RCC 7860 (cell line): ENCODE measurements at places on chromosomes 3 and 15.

DNA sequence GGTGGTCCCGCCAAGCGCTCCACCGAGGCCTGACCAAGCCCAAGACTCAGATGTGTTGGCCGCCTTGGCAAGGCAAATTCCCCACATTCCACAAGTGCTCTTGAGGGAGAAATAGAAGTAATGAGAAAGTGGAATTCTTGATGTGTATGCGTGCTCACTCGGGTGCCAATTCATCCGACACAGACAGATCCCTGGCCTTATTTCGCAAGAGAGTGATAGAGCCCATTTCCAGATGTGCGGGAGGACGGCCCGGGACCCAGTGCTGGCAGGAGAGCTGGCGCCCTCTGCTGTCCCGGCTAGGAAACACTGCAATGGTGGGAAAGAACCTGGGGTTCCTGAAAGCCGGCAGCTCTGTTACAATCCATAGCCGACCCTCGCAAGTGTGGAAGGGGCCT lies 76.0 kb downstream of the HMG20A start:
- peak; percentile 35 for DNase-seq

GRCh38 chr3:187015903-187016638 lies 85.7 kb downstream of the ST6GAL1 start:
- DNase-seq = no peak

DNA sequence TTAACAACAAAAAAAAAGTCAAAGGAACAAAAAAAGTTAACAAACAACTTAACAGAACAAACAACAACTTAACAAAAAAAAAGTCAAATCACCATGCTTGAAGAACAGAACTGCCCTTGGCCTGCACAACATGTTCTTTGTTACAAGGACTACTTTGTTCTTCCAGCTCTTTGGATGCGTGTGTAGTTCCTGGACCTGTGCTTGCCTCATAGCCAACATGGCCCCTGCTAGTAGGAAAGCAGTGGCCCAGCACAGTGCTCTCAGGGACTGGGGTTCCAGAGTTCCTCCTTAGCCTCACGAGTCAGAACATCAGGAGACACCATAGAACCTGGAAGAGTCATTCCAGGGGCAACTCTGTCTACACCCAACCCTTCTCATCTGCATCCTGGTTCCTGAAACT lies 10.9 kb upstream of the STRIT1 start:
- DNase-seq = no peak

GRCh38 chr3:157586293-157586692 lies 83.1 kb upstream of the VEPH1 start:
- no peak for DNase-seq

DNA sequence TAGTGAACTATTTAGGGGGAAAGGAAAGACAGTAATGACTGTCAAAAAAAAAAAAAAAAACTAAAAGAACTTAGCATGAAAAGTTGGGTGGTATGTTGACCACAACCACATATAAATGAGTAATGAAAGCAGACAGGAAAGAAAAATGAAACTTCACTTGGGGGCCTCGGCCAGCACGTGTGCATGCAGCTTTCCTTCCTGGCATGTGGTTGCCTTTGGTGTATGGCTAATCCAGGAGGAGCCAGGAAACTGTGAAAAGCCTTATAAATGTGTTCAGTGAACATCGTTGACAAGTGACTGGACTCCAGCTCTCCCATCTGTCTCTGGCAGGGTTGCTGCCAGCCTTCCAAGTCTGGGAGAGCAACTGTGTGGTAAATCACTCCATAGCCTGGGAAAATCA lies 195.1 kb downstream of the DTWD1 start:
- DNase-seq = peak; percentile 88

GRCh38 chr15:92393071-92393979 lies at the start of gene ST8SIA2:
Gene ST8SIA2, plus strand, starts transcription at chr15:92393881. Its CDS starts 184 bp downstream, at chr15:92394065.
- DNase-seq = no peak

- DNase-seq = no peak
Observed at GRCh38 chr15:53681056-53681455, 78.4 kb downstream of the WDR72 start.

- no peak for DNase-seq
Observed at GRCh38 chr3:58150130-58150809, 60.5 kb downstream of the DNASE1L3 start.

GRCh38 chr15:75578173-75578947 lies 755 bp downstream of the PTPN9 start:
- DNase-seq = no peak
